Activated CD4-positive, CD25-positive, alpha-beta regulatory T cell treated with anti-CD3 and anti-CD28 coated beads, Interleukin-2, amount 50 U/mL, for 24 hours (primary cell): ENCODE measurements at places on chromosomes 5 and 9.
A peak's percentile ranks its signal among the peaks of the same experiment; 100 is the strongest.

- peak; percentile 41 for ATAC-seq
Observed at GRCh38 chr5:1255081-1255561, 29.9 kb downstream of the SLC6A18 start.

- ATAC-seq = no peak
Observed at GRCh38 chr5:125249400-125249799, 503.0 kb upstream of the ZNF608 start.

- ATAC-seq = no peak
Observed at GRCh38 chr5:111859533-111860270, 102.7 kb upstream of the NREP start.

DNA sequence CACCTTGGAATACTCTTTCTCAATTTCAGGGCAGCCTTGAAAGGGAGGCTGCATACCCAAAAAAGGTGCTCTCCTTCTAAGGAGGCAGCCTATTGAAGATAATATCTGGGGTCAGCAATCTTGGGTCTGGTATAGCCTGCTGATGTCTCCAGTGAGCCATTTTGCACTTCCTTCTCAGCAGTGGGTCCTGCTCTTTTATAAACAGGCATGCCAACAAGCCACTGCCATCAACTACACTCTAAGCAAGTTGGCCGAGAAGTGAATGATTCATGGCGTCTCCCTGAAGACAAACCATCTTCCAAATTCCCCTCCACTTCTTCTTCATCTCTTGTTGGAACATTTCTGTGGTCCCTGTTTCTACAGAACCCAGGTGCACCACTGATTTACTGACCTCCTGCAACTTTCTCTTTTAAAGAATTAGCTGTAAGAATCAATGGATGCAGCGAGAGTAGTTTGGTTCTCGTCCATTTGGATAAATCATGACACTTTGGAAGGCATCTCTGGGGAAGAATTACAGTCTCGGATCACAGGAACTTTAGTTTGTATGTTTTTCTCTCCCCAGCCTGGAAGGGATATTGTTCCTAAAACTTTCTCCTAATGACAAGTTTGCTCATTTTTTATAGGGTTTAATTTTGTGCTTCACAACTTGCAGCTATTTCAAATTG is 108.3 kb downstream of the INSYN2B start:
- ATAC-seq = no peak

DNA sequence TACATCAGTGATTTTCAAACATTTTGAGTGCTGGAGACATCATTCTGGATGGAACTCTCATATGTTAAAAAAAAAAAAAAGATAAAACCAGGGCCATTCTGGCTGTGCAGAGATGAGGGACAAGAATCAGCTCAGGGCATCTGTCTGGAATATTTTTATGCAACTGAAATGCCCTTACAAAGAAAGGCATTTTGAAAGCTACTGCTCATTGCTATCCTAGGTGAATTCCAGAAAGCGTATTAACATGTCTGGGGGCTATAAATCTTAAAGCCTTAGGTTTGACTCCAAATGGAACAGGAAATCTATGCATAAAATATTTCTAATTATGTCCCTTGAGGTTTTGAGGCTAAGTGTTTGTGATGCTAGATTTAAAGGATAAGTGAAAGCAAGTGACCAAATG is 14.9 kb upstream of the PCSK1 start:
- ATAC-seq = no peak

GRCh38 chr5:24059006-24059405 is 551.6 kb downstream of the PRDM9 start:
- no peak for ATAC-seq

GRCh38 chr9:16515207-16515606 is 355.3 kb downstream of the BNC2 start:
- ATAC-seq = no peak

GRCh38 chr5:95842854-95843544 is 20.5 kb upstream of the GLRX start:
- ATAC-seq = peak; percentile 83

DNA sequence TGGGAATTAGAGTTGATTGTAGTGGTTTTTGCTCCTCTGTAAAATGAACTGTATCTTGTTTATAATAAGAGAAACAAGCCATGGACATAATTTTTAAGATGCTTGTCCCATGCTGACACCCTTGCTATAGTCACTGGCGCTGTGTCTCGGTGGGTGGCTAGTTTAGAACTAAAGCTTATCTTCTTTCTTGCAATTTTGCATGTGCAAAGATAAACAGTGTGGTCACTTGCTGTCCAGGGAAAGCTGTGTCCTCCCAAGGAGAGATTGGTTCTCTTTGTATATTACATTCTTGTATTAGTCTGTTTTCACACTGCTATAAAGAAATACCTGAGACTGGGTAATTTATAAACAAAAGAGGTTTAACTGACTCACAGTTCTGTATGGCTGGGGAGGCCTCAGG is 143.8 kb downstream of the MELK start:
- ATAC-seq = no peak

- ATAC-seq = peak; percentile 86
Observed at GRCh38 chr5:89313804-89314588, 431.0 kb upstream of the MEF2C start.

DNA sequence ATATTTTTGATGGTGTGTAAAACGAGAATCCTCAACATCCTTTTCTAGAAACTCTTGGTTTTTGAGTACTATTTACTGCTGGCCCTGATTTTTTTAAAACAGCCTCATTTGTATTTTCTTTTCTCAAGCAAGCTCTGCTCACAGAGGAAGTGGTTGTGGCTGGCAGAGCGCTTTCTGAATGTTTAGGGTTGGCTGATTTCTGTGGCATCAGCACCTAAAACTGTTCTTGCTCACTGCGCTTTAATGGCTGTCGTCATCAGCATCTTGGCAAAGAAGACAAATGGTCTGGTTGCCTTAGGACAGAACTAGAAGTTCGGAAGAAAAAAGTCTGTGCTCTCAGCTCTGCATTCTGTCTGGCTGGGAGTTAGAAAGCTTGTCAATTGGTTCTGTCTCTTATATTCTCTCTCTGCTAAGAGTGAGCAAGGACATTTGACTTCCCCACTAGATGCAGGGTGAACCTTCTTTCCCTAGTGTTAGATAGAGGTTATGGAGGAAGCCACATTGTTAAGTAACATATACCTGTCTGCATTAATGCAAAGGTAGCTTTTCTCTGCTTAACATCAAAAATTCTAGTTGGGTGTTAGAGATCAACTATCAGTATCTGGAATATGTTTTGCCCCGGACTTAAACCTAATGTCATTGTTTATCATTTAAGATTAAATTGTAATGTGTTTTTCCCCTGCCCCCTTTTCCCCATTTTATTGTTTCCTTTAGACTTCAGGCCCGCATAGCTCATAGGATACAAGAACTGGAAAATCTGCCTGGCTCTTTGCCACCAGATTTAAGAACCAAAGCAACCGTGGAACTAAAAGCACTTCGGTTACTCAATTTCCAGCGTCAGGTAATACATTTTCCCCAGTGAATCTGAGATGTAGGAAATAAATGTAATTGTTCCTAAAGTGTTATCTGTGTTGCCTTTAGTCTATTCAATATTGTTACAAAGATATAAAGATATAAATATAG is 39.0 kb downstream of the SMARCA2 start:
- peak; percentile 82 for ATAC-seq

DNA sequence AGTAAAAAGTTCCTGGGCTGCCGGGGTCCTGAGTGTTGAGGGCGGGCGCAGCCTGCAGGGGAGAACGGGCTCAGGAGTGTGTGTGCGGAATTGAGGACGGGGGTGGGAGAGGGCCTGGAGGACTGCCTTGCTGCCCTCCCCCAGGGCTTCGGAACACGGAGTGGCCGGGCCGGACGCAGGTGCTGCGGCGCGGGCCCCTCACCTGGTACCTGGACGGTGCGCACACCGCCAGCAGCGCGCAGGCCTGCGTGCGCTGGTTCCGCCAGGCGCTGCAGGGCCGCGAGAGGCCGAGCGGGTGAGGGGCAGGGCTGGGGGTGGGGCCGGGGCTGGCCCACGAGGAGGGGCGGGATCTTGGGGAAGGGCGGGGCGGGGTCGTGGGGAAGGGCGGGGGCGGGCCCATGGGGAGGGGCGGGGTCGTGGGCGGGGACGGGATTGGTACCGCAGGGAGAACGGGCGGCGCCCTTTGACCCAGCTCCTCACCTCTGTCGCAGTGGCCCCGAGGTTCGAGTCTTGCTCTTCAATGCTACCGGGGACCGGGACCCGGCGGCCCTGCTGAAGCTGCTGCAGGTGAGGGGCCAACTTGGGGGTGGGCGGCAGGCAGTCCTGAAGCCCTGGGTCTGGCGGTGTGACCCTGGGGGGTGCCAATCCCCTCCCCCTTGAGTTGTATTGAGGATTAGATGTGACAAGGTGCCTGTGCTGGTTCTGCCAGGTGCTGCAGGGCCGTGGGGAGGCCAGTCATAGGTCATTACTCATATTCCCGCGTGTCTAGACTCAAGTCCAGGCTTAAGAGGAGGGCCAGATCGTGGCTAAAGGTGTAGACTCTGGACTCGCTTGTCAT is 7.1 kb downstream of the FPGS start:
- ATAC-seq = no peak

- no peak for ATAC-seq
Observed at GRCh38 chr9:70000469-70000868, 43.2 kb upstream of the MAMDC2 start.

DNA sequence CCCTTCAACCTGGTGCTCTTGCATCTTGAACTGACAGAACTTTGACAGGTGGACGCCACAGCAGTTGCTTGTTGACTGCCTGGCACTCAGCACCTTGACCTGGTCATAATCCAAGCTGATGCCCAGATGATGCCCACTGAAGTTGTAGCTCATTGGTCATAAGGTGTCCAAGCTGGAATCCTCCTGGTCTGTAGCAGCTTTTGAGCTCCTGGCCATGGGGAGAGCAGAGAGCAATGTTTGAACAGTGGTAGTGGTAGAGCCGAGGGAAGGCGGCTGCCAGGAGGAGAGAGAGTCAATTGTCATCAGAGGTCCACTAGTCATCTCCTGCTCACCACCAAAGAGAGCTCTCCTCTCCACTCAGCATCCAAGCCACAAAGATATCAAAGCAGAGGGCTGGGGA is 23.3 kb downstream of the CSF2 start:
- no peak for ATAC-seq

- ATAC-seq = no peak
Observed at GRCh38 chr5:122500245-122501088, 188.4 kb downstream of the SNCAIP start.

GRCh38 chr9:114446672-114447450 is 58.4 kb downstream of the WHRN start:
- ATAC-seq = no peak
